Gastroesophageal sphincter (tissue), 4 donors: ENCODE measurements at places on chromosomes 6 and 20. TPM values are rescaled to one million over a fixed set of nuclear protein-coding genes. Genes with fewer than 3 reads are reported as not detected.

DNA sequence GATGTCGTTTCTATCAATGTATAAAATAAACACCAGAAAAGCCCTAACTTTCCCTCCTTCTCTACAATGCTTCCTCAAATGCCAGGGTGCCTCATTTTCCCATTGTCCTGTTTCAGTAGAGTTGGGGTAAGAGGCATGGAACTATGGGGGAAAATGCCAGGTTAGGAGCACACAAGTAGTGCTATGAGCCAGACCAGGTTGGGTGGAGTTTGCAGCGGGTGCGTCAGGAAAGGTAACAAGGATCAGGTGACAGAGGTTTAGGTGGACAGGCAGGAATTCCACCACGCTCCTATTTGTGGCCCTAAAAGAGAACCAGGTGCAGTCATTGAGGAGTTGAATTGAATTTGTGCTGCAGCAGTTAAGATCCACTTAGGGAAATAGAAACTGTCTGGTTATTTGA is 36.5 kb downstream of the SYTL3 start:
- no peak overlapping the region for H3K4me3 ChIP-seq
- no peak overlapping the region for H3K27ac ChIP-seq
- H3K27me3 ChIP-seq, result no peaks in the 10 kb centered on the region
- H3K4me1 ChIP-seq, result no peaks in the 10 kb centered on the region

GRCh38 chr6:135251498-135252441 is 70.7 kb downstream of the MYB start:
- no peak for ATAC-seq
- H3K4me3 ChIP-seq, result no peak overlapping the region
- no peaks in the 10 kb centered on the region for H3K4me1 ChIP-seq
- H3K27me3 ChIP-seq, result no peaks in the 10 kb centered on the region
- no peaks in the 10 kb centered on the region for H3K36me3 ChIP-seq

GRCh38 chr6:65646544-65646943 is 60.5 kb downstream of the EYS start:
- ATAC-seq, result no peak
- H3K36me3 ChIP-seq, result no peaks in the 10 kb centered on the region
- H3K4me1 ChIP-seq, result no peaks in the 10 kb centered on the region
- no peaks in the 10 kb centered on the region for H3K27me3 ChIP-seq
- H3K27ac ChIP-seq, result no peak overlapping the region

WFDC12 gene
- total RNA-seq, result not detected

RNF182 gene
- total RNA-seq, result 0.16 TPM

DNA sequence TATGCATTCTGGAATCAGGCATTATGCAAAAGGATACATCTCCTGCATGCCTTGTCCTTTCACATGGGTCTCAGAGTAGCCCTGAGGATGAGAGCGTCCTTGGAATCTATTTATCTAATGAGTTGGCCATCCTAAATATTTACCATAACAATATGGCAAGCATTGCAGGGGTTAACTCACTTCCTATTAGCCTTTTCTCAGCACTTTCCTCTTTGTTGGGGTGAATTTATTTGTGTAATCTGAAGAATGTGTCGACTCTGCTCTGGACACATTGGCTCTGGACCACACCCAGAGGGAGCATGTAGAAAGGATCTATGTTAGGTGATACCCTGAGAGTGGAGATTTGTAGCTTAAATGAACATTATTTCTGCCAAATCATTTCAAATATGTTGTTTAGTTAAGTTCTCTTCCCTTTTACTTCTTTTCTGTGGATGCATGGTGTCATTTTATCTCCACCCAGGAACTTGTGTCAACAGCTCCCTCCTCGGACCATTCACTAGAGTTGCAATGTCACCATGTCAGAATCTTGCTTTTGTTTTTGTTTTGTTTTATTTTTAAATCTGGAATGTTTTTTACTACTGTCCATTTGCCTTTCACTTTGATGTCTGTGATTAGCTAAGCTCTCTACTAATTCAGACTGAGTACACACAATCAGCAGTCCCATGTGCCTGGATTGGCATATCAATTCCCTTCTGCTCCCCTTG is 757.0 kb upstream of the MMS22L start:
- H3K36me3 ChIP-seq, result no peaks in the 10 kb centered on the region
- no peak for ATAC-seq
- H3K4me1 ChIP-seq, result no peaks in the 10 kb centered on the region
- no peak overlapping the region for H3K27ac ChIP-seq

HSPA12B gene
- 9.6 TPM for total RNA-seq

GSTA5 gene
- total RNA-seq, result not detected

DNA sequence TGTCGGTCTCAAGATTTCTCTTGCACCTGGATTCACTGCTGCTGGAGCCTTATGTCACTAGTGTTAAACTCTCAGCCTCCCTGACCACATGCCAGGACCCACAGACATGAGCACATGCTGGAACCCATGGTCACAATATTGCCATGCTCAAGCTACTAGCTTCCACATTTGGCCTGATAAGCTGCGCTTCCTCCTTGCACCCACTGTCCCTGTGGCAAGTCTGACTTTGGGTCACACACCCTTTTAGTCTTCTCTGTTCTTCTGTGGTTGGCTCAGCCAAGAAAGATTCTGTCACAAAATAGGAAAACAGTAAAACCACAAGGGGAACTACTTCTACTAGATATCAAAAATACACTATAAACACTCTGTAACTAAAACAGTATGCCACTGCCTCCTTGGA is 68.9 kb upstream of the HDAC2 start:
- no peaks in the 10 kb centered on the region for H3K4me1 ChIP-seq
- no peak overlapping the region for H3K27ac ChIP-seq
- ATAC-seq, result no peak
- no peaks in the 10 kb centered on the region for H3K27me3 ChIP-seq

TCP11 gene
- total RNA-seq, result 0.77 TPM

DNA sequence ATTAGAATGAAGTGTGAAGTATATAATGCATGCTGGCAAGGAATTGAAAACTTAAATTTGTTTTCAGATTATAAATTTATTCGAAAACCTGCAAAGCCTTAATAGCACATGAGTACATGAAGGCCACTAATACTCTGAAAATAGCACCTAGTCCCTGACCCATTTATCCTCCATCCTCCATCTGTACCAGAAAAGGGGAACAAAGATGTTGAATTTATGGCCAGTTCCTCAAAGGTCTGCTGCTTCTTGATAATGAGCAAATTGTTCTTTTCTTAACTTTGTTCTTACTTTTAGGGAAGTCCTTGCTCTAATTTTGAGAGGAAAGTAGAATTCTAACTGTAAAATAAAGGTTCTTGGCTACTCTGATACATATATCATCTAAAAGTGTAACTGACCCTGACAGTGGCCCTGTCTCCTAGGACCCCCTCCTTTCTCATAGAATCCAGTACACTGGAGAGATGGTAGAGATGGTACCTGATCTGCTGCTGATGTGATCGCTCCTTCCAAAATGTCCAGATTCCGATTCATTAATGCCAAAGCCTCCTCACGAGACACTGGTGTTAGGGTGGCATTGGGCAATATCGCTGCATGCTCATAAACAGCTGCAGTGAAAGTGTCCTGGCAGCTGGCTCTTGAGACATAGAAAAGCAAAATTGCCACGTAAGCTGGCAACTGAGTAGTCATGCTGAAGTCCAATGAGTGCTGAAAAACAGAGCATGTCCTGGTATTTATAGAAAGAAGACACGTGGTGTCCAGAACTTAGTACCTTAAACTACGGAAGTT is at the start of gene VNN1:
TSS of gene VNN1 (minus strand) at position 704 of the 783 bp plus-strand sequence. CDS start at position 684, 20 bp downstream.
- no peaks in the 10 kb centered on the region for H3K4me1 ChIP-seq
- H3K27ac ChIP-seq, result no peak within 1 kb of the TSS
- H3K27me3 ChIP-seq, result no peaks in the 10 kb centered on the region
- H3K4me3 ChIP-seq, result no peak within 1 kb of the TSS
- H3K36me3 ChIP-seq, result no peaks in the 10 kb centered on the region

DSP gene
- total RNA-seq, result 6.9 TPM

DNA sequence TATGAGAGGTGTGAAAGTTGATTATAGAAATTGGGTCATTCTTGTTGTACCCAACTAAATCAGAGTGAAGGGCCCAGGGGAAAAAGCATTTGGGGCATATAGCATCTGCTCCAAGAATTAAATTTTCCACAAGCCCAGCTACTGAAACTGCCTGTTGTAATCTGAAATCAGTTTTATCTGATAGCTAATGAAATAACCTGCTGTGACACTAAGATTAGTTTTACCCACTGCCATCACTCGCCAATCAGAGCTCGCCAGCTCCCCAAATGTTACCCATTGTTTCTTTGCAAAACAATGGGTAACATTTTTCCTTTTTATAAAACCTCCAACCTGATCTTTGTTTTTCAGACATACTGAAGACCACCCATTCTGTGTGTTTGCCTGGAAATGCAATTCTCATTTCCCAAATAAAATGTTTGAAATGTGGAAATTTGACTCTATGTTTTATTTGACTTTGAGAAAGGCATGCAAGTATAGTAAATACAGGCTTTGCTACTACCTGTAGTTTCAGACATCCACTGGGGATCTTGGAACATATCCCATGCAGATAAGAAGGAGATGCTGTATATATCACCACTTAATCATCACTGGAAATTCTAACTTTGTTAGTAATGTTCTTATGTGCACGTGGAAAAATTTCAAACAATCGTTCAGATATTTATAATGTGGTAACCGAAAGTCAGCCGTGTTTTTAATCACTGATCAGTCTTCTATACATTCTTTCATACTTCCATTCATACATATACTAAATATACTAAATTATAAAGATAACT is 6.3 kb upstream of the AHI1 start:
- H3K36me3 ChIP-seq, result no peaks in the 10 kb centered on the region
- no peak overlapping the region for H3K27ac ChIP-seq
- H3K27me3 ChIP-seq, result no peaks in the 10 kb centered on the region
- no peak overlapping the region for H3K4me3 ChIP-seq

DLL1 gene
- total RNA-seq, result 6.1 TPM

TUBE1 gene
- total RNA-seq, result 58.2 TPM

DNA sequence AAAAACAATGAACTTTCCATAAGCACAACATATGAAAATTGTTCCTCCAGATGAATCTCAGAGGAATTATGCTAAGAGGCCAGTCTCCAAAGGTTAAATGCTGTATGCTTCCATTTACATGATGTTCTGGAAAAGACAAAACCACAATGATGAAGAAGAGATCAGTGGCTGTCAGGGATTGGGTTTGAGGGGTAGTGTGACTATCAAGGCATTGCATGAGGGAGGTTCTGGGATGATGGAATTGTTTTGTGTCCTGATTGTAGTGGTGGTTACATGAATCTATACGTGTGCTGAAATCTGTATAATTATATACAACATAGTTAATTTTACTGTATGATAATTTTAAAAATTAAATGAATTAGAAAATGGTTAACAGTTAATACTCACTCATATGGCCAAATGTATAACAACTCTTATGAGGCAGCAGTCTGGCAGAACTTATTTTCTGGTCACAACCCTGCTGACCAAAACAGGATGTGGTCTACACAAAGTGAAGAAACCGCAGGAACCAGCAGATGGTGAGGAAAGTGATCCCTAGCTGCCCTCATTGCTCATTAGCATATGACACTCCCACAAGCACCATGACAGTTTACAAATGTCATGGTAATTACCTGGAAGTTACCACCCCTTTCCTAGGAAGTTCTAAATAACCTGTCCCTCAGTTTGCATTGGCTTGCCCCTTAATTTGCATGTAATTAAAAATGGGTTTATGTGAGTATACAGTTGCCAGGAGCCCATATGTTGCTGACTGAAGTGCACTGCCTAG is 31.9 kb downstream of the NSFL1C start:
- no peaks in the 10 kb centered on the region for H3K4me1 ChIP-seq
- H3K36me3 ChIP-seq, result peaks cover 14% of the 10 kb centered on the region
- H3K4me3 ChIP-seq, result no peak overlapping the region
- H3K27me3 ChIP-seq, result no peaks in the 10 kb centered on the region
- no peak overlapping the region for H3K27ac ChIP-seq

DNA sequence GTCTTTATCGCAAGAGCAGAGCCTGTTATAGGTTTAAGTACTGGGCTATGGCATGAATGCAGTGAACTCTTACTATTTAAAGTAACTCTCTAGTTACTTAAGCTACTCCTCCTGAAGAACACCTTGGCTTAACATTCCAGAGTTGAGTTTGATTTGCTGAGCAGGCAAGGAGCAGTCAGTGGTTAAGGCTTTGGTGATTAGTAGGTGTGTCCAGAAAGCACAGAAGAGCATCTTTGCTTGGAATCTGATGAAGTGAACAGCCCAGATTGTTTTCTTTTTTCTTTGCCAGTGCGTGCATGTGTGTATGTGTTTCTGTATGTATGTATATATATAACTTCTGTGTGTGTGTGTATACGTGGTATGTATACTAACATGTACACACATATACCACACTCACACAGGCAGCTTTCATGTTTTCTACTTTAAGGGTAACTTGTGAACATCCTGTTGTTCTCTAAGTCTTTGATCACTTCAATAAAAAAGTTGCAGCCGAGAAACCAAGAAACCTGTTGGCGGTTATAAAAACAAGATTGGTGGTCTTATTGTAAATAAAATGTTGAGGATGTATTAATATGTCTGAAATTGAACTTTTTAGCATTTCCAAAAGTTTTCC is 56.2 kb upstream of the TULP4 start:
- H3K27ac ChIP-seq, result no peak overlapping the region
- no peaks in the 10 kb centered on the region for H3K27me3 ChIP-seq
- H3K36me3 ChIP-seq, result no peaks in the 10 kb centered on the region
- ATAC-seq, result no peak
- H3K4me3 ChIP-seq, result no peak overlapping the region

- H3K27me3 ChIP-seq, result no peaks in the 10 kb centered on the region
- H3K4me3 ChIP-seq, result no peak overlapping the region
- no peak overlapping the region for H3K27ac ChIP-seq
Observed at GRCh38 chr6:45721665-45722064, 294.0 kb downstream of the CLIC5 start.

DNA sequence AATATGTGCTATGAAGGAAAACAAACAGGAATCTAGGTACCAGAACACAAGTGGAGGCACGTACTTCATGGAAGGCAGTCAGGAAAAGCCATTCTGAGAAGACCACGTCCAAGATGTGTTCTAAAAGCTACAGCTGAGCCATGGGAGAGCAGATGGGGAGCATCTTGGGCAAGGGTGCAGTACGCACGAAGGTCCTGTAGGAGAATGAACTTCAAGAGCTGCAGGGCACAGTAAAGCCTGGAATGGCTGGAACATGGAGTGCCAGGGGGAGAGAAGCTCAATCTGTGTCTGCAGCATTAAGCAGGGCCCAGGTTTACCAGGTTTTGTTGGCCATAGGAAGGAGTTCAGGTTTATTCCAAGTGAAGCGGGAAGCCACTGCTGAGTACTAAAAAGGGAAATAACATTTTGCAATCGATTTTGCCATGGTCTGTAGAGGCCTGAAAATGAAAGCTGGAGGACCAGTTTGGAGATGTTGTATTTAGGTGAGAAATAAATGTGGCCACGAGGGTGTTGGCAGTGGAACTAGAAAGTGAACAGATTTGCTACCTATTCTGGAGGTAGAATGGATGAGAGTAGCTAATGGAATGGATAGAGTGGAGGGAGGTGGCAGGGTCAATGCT is 29.9 kb downstream of the ADTRP start:
- H3K4me3 ChIP-seq, result no peak overlapping the region
- H3K27ac ChIP-seq, result no peak overlapping the region
- H3K27me3 ChIP-seq, result no peaks in the 10 kb centered on the region
- peaks cover 8% of the 10 kb centered on the region for H3K4me1 ChIP-seq
